ENCODE measurements at places on chromosomes 2 and 18.

DNA sequence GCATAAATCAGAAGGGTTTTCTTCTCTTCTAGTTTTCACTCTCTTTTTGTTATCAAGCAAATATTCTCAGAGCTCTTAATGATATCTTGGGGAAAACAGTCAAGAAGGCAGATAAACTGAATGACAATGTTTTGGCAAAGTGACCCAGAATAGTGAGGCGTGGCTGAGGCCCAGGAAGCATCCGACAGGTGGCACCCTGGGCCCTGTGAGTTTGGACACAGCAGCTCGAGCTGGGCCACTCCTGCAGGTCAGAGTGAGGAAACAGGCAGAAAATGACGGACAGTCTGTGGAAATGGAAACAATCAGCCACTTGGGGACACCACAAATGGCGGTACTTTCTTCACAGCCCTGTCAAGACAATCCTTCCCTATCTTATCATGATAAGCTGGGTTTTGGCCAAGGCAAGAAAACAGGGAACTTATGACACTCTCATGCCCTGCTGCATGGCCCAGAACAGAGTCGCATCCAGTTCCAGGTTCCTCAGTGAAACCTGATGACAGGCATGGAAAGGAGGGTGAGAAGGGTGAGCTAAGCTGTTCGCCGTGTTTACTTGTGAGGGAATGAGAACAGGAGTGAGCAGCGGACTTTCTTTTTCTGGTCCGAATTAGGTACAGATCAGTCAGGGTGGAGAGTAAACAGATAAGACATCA is 32.1 kb downstream of the MRPL44 start:
- DNase-seq, result no peak

DNA sequence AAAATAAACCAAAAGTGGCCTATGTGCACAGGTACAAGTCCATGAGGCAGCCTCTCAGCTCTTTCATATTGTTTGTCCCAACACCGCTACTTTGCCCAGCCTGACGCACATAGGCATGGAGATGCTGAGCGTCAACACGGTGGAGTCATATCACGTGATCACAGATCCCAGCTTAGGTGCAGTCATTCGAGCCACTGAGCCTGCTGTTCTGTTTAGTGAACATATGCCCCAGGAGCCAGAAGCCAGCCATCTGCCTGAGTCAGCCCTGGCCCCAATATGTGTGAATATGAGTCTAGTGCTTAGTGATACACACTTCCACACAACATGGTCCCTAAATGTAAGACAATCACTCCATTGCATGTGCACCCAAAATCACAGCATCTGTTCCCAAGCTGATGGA is 88.2 kb upstream of the LCLAT1 start:
- DNase-seq, result no peak

GRCh38 chr2:148968776-148969319 is 69.7 kb upstream of the LYPD6B start:
- no peak for DNase-seq

GRCh38 chr2:170999654-171000053 is 70.6 kb downstream of the GORASP2 start:
- no peak for DNase-seq

- DNase-seq, result peak; percentile 24
Observed at GRCh38 chr2:233434666-233435330, 80.5 kb downstream of the DGKD start.

GRCh38 chr18:23453680-23454058 is 582 bp downstream of the RIOK3 start:
- DNase-seq, result no peak

- no peak for DNase-seq
Observed at GRCh38 chr2:235538144-235538639, 44.3 kb downstream of the AGAP1 start.

DNA sequence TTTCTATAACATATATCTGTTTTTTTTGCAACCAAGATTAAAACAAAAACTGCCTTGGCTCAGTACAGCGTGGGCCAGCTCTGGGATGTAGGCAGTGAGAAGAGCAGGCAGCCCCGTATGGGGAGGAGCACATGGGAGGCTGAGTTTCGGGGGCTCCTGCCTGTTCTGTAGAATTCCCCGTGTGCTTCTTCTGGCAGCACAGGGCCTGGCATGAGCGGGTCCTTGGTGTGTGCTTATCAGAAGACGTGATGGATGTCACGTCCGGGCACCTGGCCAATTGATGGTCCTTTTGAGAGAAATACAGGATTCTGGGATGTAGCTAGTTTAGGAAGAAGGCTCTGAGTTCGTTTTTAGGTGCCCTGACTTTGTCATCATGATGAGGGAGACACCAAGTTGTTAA is 16.2 kb downstream of the IMPA2 start:
- DNase-seq, result no peak

- DNase-seq, result no peak
Observed at GRCh38 chr2:50929661-50930060, 102.3 kb downstream of the NRXN1 start.

- no peak for DNase-seq
Observed at GRCh38 chr2:15691586-15692310, 100.1 kb downstream of the DDX1 start.

GRCh38 chr2:86543793-86544192 is 19.4 kb downstream of the CHMP3 start:
- DNase-seq, result no peak

DNA sequence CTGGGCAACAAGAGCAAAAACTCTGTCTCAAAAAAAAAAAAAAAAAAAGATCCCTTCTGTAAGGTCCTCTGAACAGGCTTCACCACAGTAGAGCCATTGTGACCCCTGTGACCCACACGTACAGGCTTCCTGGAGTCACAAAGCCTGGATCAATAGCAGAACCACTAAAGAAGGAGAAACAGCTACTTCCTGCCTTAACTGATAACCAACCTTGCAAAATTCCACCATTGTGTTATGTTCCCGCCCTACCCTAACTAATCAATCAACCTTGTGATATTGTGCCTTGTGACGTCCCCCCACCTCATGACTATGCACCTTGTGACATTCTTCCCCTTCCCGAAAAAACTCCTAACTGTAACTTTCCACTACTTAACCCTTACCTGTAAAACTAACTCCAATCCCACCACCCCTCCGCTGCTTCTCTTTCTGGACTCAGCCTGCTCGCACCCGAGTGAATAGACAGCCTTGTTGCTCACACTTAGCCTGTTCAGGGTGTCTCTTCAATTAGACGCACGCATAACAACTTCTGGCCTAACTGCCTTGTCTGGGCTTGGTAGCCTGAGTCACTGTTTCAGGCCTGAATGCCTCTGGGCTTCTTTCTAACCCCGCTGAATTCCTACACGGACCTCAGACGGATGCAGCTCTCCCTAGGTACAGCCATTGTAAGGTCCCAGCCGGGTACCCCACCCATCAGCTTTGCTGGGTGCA is 13.9 kb downstream of the SCYGR8 start:
- DNase-seq, result peak; percentile 71

- no peak for DNase-seq
Observed at GRCh38 chr2:142734770-142735169, 142.7 kb upstream of the KYNU start.

DNA sequence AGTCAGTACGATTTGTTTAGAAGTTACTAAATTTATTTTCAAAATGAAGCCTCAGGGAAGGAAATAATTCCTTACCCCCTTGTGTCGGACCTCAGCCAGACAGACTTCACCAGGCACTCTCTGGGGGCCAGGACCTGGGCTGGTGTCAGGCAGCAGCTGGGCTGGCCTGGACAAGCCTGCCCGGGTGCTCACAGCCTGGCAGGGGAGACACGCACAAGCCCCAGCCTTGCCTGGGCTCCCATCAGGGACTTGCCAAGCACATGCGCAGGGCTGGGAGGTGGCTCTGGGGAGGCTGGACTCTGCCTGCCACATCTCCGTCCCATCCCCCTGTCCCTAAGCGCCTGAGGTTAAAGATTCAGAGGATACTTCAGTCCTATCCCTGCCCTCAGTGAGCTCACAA is 56.8 kb upstream of the HS6ST1 start:
- DNase-seq, result no peak

GRCh38 chr2:65053199-65053598 is 3.0 kb upstream of the CEP68 start:
- DNase-seq, result no peak

GRCh38 chr2:166068981-166069380 is 58.8 kb downstream of the SCN1A start:
- DNase-seq, result no peak

DNA sequence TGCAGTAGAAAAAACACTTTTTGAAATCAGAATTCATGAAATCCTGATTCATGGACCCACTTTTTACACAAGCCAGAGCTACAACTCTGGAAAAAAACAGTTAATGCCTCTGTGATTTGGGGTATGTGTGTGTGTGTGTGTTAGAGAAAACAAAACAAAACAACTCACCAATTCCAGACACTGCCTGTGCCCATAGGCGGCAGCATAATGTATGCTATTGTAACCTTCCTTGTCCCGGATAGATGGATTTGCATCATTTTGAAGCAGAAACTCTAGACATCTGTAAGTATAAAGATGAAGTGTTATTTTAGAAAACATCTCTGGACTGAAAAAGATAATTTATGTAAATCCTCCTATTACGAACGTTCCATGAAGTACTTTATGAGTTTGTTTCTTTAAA is 152.0 kb upstream of the PGAP1 start:
- no peak for DNase-seq

DNA sequence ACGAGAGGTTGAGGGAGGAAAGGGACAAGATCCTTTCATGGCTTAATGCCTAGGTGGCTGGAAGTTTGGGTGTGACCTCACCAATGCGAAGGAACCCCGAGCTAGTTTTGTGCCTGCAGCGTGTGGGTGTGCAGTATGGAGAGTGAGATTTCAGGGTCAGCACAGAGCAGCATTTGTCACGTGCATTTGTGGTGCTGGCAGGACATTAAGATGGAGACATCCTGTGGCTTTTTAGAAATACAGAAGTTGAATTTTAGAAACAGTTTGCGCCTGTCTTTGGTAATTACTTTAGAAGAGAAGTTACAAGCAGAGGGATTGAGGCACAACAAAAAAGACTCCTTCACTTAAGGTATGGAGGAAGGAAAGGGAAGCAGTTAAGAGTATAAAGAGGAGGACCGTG is 258.2 kb upstream of the THUMPD2 start:
- no peak for DNase-seq

- DNase-seq, result peak; percentile 35
Observed at GRCh38 chr2:230906471-230907230, 18.4 kb downstream of the GPR55 start.

DNA sequence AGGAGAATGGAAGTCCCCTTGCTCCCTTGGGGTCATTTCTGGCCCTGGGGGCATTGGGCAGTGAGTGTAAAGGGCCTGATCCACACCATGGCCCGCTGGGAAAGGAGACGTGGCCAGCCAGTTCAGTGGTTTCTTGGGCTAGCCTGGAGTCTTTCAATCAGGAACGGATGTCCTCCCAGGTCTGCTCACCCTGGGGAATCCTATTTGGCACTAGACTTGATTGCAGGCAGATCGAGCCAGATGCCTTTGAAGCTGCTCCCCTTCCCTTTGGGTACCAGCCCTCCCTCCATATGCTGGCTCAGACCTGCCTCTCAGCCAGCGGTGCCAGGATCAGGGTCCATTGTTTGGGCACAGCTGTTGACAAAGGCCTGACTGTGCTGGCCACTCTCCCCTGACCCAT is 11.0 kb downstream of the FBLN7 start:
- no peak for DNase-seq

- DNase-seq, result no peak
Observed at GRCh38 chr2:172177996-172178395, 75.3 kb upstream of the DLX2 start.

DNA sequence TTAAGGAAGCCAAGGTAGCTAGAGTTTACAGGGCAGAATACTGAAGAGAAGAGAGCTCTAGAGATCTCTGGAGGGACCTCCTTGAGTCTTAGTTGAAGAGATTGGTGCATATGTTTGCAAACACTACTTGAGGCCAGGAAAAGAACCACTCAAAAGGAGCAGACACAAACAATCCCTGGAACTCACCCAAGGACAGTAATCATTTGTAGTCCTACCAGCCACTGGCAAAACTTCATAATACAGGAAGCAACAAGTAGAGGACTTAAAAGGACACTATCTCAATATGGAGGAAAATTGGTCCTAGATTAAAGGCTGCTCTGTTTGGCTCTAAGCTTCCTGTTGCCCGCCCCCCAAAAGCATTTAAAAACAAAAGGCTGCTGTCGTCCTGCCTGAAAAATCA is 46.9 kb upstream of the UBXN4 start:
- DNase-seq, result no peak

DNA sequence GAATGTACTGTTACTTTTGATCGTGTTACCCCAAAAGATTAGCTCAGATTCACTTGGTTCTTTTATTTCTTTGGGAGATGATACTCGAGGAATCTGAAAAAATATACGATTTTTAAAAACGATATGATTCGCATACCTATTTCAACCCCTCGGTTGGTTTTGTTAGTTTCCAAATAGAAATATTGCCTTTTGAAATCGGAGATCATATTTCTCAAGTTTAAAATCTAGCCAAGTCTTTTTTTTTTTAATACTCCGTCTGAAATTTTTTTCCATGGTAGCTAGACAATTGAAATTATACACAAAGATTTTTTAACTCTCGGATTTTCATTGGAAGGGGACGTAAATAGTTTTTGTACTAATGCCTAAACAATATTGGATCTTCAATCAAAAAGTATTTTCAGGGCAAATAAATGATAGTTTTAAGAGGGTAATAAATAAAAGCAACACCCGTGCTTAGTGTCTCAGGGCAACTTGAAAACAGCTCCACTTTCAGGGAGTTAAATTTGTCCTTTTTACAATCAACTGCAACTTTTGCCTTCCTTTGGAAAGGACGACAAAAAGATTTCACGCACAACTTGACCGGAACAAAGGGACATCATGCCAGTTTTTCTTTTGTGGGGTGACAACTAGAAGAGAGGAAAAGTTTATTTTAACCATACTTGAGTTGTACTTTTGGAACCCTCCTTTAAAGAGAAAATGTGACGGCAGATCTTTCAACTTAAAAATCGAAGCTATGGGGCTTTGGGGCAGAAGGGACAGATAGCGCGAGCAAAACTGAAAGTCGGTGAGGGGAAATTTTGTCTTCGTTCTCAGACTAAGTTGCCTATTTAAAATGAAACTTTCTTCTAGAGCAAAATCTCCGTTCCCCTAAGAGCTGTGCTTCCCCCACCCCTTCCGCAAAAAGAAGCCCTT is 5.8 kb upstream of the ONECUT2 start:
- no peak for DNase-seq

GRCh38 chr18:72456802-72457201 is 87.3 kb downstream of the CBLN2 start:
- DNase-seq, result no peak

GRCh38 chr2:45968946-45969584 is 317.6 kb downstream of the PRKCE start:
- no peak for DNase-seq

DNA sequence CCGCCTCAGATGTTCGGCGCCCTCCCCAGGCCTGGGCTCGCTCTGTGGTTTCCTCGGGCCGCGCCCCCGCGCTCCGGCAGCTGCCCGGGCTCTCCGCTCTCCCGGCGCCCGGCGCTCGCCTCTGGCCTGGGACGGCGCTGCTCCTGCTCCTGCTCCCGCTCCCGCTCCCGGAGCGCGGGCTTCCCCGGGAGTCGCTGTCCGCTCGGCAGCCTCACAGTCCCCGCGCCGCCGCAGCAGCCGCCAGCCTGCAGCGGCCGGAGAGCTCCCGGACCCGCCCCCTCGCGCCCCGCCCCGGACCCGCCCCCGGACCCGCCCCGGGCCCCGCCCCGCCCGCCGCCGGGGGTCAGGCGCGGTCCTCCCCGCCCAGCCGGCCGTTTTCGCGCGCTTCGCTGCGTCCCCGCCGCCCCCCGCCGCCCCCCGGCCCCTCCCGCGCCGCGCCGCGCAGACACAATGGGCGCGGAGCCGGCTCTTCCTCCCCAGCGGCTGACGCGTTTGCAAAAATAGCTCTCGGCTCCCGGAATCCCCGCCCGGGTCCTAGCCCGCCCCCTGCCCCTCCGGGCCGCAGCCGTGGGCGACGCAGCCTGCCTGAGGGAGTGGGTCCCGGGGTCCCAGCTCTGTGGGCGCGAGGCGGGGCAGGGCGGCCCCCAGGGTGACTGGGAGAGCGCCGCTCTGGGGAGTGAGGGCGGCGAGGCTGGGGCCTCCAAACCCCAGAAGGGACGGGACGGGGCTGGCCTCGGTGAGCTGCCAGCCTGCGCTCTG is at the start of gene ARL4C:
Gene ARL4C, minus strand, starts transcription at position 247 of the 759 bp plus-strand sequence. CDS start 495 bp downstream, outside the sequence.
- peak; percentile 93 for DNase-seq
